ENCODE measurements at places on chromosomes 2 and 18. TPM values are rescaled to one million over a fixed set of nuclear protein-coding genes. Genes with fewer than 3 reads are reported as not detected.

The ANKRD30BL gene
- total RNA-seq = 0.20 TPM

DNA sequence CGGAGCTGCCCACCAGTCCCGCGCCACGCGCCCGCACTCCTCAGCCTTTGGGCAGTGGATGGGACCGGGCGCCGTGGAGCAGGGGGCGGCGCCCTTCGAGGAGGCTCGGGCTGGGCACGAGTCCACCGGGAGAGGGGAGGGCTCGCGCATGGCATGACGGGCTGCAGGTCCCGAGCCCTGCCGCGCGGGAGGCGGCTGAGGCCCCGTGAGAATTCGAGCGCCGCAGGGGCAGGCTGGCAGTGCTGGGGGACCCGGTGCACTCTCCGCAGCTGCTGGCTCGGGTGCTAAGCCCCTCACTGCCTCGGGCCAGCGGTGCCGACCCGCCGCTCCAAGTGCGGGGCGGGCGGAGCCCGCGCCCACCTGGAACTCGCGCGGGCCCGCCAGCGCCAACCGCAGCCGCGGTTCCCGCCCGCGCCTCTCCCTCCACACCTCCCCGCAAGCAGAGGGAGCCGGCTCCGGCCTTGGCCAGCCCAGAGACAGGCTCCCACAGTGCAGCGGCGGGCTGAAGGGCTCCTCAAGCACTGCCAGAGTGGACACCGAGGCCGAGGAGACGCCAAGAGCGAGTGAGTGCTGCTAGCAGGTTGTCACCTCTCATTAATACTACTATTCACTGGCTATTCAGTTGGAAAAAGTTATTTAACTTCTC, 3.6 kb upstream of the TTC21B start:
- no peaks in the 10 kb centered on the region for H3K27me3 ChIP-seq
- no peak for DNase-seq
- H3K4me3 ChIP-seq = no peak overlapping the region
- no peaks in the 10 kb centered on the region for H3K36me3 ChIP-seq
- no peak overlapping the region for H3K27ac ChIP-seq

DNA sequence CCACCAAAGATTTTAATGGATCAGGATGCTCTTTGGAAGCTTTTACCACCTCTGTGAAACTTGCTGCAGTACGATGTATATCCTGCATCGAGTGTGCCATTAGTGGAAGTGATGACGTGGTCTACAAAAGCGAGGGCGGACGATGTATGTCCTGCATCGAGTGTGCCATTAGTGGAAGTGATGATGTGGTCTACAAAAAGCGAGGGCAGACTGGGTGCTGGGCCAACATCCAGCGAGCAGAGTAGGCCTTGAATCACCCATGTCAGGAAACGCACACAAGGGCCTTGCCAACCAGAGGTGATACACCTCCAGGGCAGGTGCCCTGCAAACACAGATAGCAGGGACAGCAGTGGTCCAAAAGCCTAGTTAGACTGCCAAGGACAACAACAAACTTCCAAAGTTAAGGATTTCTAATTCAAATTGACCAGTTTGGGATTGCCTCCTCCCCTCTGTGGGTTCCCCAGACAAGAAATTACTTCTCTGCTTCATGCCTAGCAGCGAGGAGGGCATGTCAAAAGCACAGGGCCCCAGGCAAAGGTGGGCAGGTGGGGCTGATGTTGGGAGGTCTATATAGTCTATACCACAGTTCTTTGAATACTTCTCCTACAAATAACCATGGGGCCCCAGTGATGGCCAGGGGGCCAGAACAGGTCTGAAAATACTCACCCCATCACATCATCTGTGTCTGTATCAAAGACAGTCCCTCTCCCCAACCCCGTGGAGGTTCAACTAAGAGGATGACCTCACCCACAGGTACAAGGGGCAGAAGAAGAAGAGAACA, 70.2 kb downstream of the ADD2 start:
- no peak overlapping the region for H3K27ac ChIP-seq
- no peaks in the 10 kb centered on the region for H3K27me3 ChIP-seq
- peaks cover 2% of the 10 kb centered on the region for H3K36me3 ChIP-seq
- DNase-seq = no peak

The CCNT2 gene
- 48.3 TPM for total RNA-seq

DNA sequence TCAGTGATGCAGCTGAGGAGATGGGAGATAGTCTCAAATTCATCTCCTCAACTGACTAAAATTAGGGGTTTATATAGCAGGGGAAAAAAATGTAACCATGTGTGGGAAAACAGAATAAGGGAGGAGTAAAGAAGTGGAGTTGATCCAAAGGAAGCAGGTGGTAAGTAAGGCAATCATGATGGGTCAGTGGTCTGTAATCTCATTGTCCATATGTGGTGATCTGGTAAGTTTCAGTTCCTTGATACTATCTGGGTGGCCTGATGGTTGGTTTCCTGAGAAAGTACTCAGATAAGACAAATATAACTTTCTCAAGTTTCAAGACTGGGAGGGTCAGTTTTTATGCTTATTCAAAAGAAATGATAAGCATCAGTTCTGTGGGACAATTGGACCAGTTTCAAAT, 312.3 kb upstream of the KCNJ3 start:
- H3K27ac ChIP-seq = no peak overlapping the region
- no peaks in the 10 kb centered on the region for H3K4me1 ChIP-seq
- DNase-seq = no peak
- no peaks in the 10 kb centered on the region for H3K27me3 ChIP-seq

DNA sequence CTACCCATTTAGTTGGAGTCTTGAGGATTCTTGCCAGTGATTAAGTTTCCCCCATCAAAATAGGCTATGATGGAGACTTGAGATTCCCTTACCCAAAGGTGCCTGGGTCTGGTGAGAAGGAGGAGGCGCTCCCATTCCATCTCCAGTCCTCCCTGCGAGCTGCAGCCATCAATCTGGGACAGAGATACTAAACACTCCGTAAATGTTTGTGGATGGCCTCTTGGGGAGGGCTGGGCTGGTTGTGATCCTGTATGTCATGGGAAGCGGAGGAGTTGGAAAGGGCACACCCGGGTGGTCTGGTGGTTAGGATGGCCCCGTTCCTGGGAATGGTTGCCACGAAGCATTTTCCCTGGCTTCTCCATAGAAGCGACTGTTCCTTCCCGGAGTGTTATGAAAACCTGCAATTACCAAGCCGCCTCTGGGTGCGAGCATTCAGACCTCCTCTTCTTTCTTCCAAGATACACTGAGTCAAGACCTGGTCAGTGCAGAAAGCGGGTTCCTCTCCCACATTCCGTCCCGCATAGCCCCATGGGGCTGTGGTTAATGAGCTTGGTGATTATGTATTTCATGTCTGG, 196.9 kb downstream of the CTIF start:
- H3K27me3 ChIP-seq = peaks cover 4% of the 10 kb centered on the region
- no peaks in the 10 kb centered on the region for H3K36me3 ChIP-seq
- no peak overlapping the region for H3K4me3 ChIP-seq
- DNase-seq = no peak
- H3K4me1 ChIP-seq = peaks cover 8% of the 10 kb centered on the region

GRCh38 chr18:47036298-47036874, 965 bp upstream of the ELOA2 start:
- DNase-seq = no peak
- no peaks in the 10 kb centered on the region for H3K36me3 ChIP-seq
- no peak overlapping the region for H3K27ac ChIP-seq
- H3K4me3 ChIP-seq = no peak overlapping the region
